Suprapubic skin (tissue), 4 donors: ENCODE measurements at places on chromosomes 16 and 17.

DNA sequence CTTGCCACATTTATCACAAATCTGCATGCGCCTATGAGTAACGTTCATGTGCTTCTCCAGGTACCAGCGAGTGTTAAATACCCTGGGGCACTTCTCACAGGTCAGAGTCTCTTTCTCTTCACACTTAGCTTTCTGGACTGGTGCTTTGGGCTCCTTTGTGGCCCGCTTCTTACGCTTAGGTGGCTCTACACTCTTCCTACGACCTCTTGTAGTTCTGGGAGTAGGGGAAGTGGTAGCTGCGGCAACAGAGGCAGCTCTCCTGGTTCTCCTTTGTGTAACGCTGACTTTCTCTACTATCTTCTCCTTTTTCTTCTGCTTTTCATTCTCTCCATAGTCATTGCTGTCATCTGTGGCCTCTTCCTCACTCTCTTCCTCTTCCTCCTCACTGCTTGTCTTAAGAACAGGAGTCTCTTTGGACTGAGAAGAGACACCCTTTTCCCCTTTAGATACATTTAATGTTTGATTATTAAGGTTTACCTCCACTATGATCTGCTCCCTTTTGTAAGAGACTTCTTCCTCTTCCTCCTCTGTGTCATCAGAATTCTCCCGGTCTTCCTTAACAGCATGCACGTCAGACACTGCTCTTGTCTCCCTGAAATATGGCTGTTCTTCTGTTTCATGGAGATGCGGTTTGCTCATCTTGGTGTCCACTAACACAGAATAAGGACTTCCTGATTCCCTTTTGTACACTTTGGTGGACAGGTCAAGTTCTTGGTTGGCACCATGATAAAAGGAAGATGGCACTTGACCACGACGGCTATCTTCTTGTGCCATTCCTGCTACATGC lies 45.0 kb downstream of the ZNF652 start:
- DNase-seq, result no peak

GRCh38 chr16:66541388-66542355 lies 8.2 kb downstream of the TK2 start:
- no peak for DNase-seq

DNA sequence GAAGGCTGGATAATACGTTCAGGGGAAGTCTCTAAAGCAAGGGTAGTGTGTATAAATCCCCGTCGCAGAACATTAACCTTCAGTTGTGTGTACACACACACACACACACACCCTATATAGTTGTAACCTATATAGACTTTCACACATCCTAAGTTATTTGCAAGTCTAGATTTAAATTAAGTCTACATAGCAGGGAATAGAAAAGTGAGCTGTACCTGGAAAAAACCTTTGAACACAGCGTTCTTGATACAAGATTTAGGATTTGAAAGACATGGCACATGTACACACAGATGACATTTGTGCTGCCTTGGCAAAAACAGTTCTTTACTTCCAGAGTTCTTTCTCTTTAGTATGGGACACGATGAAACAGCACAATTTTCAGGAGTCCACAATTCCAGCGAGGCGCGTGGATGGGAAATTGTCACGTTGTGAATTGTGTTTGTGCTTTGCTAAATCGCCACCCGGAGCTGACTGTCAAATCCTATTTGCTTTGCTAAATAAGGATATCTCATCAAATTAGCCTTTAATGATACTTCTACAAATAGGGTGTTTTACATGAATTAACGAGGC lies 233.9 kb downstream of the MRTFB start:
- no peak for DNase-seq

GRCh38 chr17:55090079-55090492 lies 121.5 kb downstream of the STXBP4 start:
- DNase-seq, result no peak

DNA sequence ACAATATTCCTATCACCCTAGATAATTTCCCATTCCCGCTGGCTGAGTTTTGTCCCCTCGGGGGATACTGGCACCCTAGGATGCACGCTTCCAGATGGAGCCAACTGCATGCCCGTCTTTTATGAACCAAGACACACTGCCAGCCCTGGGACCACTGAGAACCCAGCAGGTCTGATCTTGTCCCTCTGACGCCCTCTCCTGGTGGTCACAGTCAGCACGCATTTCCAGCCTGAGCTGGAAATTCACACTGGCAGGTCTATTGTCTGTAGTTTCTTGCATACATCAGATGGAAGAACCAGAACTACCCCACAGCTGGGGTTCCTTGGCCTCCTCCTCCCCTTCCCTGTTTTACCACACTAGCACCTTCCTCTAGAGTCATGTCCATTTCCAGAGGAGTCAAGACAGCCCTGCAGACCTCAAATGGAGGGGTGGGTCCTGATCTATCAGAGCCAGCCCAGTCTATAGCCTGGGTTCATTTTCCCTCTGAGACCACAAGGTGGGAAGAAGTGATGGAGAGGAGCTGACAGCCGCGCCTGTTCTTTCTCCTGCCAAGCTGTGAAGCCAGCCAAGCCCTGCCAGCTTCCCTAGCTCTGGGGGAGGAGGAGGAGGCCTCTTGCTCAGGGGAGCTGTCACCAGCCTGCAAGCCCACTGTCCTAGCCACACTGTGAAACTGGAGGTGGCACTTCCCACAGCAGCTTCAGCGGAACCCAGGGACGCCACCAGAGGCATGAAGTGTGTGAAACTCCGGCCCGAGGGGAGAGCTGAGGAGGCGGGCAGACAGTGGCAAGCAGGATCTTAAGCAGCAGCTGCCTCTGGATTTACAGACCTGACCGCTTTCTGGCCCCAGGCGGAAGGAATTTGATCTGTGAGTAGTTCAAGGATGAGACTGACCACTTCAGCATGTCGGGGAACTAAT lies 29.3 kb downstream of the MXRA7 start:
- no peak for DNase-seq

DNA sequence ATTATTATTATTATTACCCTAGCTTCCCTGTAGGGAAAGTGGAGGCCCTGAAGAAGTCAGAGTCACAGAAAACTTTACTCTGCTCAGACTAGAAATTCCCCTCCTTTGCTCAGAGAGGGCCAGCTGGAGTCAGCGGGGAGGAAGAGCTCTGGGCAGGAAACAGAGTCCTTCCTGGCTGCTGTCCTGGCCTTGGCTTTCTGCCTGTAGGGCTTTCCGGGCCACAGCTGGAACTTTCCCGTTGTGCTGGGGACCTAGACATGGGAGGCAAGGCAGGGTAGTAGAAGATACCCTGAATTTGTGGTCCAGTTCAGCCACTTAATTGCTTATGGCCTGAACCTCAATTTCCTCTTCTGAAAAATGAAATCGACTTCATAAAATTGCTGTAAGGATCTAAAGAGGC lies 14.0 kb upstream of the CCL2 start:
- no peak for DNase-seq

- no peak for DNase-seq
Measured at GRCh38 chr17:5211458-5211857, 19.8 kb upstream of the ZNF594 start.
